ENCODE measurements at places on chromosomes 6 and 20.
A peak's percentile ranks its signal among the peaks of the same experiment; 100 is the strongest.

DNA sequence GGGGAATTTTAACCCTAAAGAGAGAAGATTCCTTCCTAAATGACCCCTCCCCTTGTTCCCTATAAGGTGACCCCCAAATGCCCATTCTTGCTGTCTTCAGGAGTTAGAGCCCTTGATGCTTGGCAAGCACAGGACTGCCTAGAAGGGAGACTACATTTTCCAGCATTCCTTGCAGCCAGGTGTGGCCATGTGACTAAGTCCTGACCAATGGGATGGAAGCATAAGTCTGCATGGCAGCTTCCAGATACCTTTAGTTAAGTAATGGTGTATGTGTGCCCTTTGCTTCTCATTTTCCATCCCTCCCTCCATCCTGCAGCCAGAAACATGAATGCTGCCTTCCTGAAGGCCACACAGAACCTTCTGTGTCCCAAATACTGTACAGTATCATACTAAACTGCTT, 5.5 kb downstream of the BFSP1 start:
- DNase-seq = no peak

DNA sequence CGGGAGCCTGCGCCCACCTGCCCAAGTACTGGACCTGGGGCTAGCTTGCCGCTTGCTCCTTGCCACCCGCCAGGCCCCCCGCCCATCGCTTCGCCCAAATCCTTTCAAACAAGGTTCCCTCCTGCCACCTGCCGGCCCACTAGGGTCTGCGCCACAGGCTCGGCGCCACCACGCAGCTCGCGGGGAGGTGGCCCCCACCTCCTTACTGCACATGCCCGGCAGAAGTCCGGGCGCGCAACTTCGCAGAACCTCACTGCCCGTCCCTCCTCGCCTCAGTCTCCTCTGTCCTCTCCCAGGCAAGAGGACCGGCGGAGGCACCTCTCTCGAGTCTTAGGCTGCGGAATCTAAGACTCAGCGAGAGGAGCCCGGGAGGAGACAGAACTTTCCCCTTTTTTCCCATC, 11.2 kb downstream of the GNAS-AS1 start:
- DNase-seq = peak; percentile 19

DNA sequence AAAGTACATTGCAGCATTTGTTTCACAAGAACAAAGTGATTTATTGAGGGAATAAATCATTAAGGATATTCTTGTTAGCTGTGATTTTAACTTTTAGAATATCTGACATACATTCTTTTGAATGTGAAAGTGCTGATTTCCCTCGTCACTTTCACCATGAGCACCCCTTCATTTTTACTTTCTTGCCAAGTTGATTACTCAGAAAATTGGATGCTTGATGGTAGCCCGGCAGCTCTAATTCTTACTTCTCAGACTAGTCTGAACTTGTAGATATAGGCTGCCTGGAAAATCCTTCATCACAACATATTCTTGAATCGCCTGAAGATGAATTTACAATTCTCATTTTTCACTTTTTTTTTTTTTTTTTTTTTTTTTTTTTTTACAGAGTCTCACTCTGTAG, 147.1 kb upstream of the SMLR1 start:
- DNase-seq = no peak

GRCh38 chr6:119096721-119097565, 18.5 kb upstream of the FAM184A start:
- no peak for DNase-seq

DNA sequence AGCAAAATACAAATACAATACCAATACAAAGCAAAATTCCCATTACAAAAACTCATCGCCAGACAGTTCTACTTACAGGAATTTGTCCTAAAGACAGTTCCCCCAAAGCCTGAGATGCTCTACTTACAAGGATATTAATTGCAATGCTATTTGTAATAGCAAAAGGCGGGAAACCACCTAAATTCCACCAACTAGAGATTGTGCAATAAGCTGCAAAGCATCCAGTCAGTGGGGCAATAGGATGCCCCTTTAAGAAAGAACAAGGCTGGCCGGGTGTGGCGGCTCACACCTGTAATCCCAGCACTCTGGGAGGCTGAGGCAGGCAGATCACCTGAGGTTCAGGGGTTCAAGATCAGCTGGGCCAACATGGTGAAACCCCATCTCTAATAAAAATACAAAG, 39.1 kb downstream of the FAM209B start:
- DNase-seq = no peak

GRCh38 chr20:56865055-56865454, 235.9 kb downstream of the TFAP2C start:
- no peak for DNase-seq

GRCh38 chr20:21353236-21353635, 44.1 kb downstream of the NKX2-4 start:
- no peak for DNase-seq

- no peak for DNase-seq
Measured at GRCh38 chr20:59613861-59614260, 9.5 kb downstream of the PHACTR3 start.

GRCh38 chr6:157760589-157761330, 62.3 kb upstream of the SNX9 start:
- no peak for DNase-seq

- peak; percentile 94 for DNase-seq
Measured at GRCh38 chr20:31608251-31608945, 3.3 kb downstream of the ID1 start.

GRCh38 chr6:82691997-82692396, 328.4 kb downstream of the TPBG start:
- no peak for DNase-seq

- no peak for DNase-seq
Measured at GRCh38 chr6:73969971-73970970, 274.3 kb downstream of the CD109 start.

DNA sequence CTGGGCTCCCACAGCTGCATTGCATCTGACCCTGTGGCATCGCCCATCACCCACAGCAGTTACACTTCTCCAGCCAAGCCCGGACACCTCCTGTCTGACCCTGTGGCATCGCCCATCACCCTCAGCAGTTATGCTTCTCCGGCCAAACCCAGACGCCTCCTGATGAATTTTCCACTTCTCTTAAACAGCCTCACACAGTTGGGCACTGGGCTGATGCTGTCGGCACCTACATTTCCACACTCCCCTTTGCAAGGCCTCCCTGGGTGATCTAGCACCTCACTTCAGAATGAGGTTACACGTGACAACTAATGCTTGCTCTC, 175.2 kb upstream of the ARID1B start:
- DNase-seq = no peak

DNA sequence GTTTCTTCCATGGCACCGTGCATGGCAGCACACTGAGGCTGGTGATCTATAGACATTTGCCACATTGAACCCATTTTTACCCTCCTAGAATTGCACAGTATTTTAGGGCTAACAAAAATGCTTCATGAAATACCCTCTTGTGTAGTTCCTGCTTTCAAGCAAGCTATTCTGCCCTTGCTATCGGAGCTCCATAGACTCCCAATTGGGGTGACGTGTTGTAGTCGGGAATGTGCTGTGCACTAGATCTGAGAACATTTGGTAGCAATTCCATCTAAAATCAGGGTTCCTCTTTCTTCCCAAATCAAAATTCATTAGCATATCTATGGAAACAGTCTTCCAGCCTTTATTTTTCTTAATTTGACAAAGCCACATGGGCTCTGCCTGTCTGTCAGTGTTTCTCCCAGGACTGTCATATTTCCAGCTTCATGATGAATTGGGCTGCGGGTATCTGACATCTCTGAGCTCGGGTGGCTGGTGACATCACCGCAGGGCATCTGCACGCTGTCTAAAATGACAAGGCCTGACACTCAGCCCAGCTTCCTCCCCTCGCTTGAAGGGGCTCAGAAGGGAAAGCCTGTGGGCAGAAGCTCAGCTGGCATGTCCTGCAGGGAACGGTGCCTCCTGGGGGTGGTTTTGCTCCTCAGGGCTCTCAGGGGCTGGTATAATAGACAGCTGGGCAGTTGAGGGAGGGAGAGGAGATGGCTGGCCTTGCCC, 406.4 kb downstream of the QKI start:
- no peak for DNase-seq

DNA sequence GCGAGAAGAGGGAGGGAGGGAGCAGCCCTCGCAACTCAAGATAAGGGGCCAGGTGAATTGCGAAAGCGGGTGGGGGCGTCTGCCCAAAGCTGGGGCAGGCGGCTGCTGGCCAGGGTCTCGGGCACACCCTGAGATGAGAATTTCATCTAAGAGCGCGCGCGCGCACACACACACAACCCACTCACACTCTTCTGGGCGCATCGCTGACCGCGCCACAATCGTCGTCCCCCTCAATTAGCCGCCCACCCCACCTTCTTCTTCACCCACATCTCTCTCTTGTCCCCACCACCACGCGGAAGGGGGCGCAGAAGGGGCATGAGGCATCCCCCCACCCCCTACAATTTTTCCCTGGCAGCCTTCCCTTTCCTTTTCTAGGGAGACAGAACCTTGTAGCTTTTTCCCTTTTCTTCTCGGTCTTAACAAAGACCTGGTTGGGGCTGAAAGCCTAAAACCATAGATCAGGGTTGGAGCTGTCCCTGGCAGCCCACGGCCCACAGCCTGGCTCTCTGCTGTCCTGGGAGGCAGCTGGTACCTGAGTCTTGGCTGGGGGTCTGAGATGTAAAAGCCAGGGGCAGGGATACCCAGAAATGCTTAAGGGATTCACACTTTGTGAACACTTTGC, 737 bp upstream of the PTPRT start:
- DNase-seq = no peak

DNA sequence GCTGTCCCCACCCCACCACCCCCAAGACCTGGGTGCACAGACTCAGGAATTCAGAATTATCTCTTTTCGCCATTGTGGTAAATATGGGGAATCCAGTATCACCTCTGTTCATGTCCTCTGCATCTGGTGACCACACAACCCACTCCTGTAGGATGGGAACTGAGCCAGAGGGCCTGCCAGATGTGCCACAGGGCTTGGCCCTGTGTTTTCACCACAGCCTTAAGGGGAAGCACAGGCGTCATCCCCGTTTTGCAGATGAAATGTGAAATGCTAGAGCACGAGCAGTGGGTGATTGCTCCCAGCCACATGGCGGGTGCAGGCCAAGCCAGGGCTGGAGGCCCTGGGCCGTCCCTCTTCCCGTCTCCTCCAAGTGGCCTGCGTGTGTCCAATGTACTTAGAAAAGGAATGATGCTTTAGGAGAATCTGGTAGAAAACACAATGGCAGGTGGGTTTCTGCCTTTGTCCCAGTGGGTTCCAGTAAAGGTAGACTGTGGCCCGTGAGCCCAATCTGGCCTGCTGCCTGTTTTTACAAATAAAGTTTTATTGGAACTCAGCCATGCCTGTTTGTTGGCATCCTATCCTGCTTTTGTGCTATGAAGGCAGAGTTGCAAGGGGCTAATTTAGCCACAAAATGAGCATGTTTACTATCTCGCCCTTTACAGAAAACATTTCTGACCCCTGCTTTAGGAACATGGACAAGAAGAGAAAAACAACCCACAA, 309.2 kb downstream of the CDH4 start:
- DNase-seq = no peak

DNA sequence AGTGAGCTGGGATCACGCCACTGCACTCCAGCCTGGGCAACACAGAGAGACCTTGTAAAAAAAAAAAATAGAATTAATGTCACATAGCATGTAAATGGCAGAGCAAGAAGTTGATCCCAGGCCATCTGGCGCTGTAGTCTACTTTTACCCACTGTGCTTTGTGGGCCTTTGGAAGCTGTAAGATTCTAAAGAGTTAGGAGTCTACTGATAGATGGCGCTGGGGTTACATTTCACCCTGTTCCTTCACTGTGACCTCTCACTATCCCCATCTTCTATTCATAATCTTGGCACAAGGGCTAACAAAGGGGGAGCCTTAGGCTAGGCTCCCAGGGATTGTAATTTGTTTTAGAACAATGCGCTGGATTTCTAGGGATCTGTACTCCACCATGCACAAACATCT, 24.4 kb downstream of the SIRPD start:
- no peak for DNase-seq

GRCh38 chr20:7500231-7500663, 440.0 kb downstream of the HAO1 start:
- no peak for DNase-seq

DNA sequence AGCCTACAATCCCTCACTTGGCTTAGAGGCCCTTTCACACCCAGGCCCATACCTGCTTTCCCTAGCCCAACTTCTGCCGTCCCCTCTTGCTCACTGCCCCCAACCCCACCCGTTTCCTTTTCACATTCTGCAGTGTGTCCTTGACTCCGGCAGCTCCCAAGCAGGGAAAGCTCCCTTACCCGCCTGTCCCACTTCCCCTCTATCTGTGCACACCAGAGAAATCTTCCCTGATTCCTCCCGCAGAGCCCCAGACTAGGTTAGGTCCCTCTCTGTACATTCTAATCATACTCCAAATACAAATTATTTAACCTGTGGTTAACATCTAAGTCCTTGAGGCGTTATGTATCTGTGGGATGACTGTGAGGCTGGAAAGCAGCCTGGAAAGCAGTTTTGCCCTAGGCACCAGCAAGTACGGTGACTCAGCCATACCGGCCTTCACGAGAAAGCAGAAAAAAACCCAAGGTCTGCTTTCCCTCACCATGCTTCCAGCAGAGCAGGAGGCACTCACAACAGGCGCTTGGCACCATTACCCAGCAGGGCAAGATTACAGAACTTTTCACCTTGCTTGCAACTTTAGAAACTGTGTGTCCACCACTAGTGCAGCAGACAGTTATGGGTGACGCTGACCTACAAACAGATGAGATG, 22.3 kb downstream of the ELOVL5 start:
- DNase-seq = no peak

DNA sequence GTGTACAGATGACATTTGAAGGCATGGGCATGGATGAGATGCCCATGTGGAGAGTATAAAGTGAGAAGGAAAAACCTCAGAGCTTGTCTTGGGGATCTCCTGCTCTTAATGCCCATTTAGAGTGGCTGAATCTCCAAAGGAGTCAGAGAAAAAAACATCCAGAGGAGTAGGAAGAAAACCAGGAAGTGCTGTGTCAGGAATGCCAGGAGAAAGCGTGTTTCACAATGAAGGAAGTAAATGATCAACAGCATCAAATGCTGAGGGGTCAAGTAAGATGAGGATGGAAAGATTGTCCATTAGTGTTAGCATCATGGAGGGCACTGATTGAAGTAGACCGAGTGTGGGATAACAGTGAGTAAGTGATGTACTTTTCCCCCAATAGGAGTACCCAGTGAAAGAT, 56.1 kb downstream of the FIG4 start:
- no peak for DNase-seq

- no peak for DNase-seq
Measured at GRCh38 chr6:132259070-132259469, 142.2 kb downstream of the MOXD1 start.

DNA sequence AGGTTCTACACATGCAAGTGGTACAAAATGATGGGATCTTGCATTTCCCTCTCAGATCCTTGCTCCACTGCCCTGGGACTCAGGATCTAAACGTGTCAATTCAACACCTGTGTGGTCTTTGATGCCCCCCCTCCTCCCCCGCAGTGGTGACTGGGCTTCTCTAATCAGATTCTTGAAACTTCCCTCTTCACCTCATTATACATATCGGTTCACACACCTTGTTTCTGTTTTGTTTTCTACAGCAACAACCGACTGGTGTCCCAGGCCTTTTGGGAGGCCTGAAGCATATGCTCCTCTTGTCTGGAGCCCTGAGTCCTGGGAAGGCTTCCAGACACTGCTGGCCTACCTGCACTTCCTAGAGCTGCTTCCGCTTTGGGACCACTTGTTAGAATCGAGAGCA, 20.0 kb downstream of the SAMD3 start:
- DNase-seq = no peak
